ENCODE measurements at places on chromosomes 7 and 10.

DNA sequence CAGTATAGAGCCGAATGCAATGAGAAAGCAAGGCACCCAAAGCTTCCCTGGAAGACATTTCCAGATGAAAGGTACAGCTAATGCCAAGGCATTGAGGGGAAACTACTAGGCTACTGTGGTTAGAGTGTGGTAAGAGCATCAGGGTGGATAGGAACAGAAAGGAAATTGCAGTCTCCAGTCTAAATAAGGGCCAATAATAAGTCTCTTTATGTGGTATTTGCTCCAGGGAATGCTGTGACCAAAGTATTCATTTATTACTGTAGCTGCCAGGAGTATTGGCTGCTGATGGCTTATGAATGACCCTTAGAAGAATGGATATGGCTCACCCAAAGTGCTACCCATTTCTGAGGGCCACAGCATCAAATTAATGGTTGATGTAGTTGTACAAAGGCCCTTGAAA is 30.1 kb upstream of the POT1 start:
- no peak for DNase-seq

DNA sequence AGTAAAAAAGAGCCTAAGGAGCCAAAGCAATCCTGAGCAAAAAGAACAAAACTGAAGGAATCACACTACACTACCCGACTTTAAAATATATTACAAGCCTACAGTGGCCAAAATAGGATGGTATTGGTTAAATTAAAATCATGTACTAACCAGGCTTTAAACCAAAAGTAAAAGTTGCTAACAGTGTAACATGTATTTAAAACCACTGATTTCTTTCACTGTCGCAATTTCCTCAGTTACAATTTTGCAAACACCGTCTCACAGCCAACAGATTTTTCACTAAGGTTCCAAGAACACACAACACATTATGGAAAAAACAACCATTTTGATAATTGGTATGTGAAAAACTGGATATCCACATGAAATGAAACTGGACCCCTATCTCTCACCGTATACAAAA is 74.0 kb downstream of the JMJD1C start:
- DNase-seq: no peak

- no peak for DNase-seq
Measured at GRCh38 chr10:124267231-124267885, 151.4 kb downstream of the OAT start.

DNA sequence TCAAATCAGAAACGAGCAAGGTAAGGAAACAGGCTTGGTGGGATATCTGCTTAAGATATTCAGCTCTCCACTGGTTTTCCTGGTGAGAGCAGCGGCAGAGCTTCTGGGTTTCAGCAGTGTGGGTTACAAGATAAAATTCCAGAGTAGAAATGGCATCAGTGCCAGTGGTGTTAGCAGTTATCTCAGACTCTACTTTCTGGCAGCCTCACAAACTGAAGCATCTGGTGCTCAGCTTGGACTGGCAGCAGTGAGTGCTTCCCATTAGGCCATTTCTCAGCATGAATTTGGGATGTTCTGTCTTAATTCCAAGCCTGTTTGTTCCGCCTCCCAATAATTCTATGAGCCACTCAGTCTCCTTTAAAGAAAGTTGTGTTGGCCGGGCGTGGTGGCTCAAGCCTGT is 6.9 kb upstream of the GSTO2 start:
- DNase-seq: no peak

DNA sequence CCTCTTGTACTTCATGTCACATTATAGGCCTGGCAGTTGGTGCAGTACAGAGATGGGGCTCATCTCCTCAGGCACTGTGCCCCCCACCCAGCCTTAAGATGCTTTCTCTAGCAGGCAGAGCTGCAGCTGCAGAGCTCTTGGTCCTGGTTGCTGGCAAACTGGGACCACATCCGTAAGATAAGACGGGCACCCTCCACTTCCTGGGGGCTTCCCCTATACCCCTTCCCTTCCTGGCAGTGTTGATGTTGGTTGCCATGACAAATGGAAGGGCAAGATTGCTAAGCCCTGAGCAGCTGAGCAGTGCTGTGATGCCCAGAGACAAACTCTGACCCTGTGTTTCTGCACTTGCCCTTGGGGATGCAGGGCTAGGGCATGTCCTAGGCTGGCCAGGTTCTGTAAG is 103.4 kb upstream of the ANLN start:
- DNase-seq: no peak

DNA sequence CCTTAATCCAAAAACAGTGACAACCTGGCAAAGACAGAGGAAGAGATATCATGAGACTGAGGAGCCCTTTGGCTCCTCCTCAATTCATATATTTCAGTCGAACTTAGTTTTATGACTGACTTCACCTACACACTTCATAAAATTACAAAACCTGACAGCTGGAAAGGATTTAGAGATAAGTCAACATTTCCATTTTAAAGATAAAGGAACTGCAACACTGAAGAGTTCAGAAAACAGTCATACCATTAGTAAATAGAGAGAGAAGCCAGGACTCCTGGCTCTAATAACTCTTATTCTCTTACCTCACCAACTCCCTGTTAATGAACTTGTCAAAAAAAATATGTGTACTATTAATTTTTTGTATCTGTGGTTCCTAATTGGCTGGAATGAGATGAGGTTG is 141.0 kb upstream of the COL1A2 start:
- no peak for DNase-seq

GRCh38 chr7:20778063-20778721 is 8.5 kb downstream of the SP8 start:
- no peak for DNase-seq

GRCh38 chr7:78587443-78588044 is 789.0 kb downstream of the PHTF2 start:
- DNase-seq: no peak

- no peak for DNase-seq
Measured at GRCh38 chr10:96675846-96676245, 44.5 kb downstream of the PIK3AP1 start.

DNA sequence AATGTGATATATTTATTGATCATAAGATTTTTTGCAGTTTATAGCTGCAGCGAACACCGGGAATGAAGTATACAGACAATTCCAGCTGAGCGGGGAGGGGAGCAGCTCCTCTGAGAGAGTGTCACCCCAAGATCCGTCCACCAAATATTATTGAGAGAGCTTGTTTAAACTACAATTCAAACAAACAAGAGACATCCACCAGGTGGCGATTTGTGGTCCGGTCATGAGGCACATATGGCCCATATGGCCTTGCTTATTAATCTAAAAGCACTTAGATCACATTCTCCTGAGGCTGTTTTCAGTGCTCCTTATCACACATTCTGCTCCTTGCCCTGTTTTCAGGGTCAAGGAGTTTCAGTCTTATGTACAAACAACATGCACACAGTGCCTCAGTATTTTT is 83.1 kb downstream of the THSD7A start:
- DNase-seq: no peak

- no peak for DNase-seq
Measured at GRCh38 chr7:108455998-108456677, at the start of gene NRCAM. Gene NRCAM, minus strand, starts transcription at chr7:108456436. Its CDS starts 216,372 bp downstream, at chr7:108240064.

DNA sequence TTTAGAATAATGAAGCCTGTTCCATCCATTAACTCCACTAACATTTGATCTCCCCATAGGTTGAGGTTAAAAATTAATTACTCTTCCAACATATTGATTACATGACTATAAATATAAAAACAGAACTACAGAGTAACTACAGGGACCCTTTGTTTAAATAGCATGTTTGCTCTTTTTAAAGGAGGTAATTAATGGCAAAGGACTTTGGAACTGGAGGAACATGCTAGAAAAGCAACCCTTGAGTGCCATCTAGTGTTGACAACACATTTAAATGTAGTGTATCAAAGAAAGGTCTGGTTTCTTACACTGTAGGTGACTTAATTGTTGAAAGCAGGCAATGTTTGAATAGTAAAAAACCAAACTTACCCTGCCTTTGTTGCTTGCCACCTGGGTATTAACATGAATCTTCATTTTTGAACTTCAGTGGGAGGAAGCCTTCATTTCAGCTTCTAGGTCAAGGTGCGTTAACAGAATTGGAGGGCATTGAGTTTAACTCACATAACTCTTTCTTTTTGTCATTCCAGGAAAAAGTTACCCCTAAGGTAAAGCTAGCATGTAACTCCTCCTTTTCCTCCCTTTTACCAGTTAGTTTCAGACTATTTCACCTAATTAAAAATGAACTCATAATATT is 52.6 kb upstream of the CAPZA2 start:
- no peak for DNase-seq

GRCh38 chr7:95723583-95724180 is 48.7 kb upstream of the DYNC1I1 start:
- no peak for DNase-seq

DNA sequence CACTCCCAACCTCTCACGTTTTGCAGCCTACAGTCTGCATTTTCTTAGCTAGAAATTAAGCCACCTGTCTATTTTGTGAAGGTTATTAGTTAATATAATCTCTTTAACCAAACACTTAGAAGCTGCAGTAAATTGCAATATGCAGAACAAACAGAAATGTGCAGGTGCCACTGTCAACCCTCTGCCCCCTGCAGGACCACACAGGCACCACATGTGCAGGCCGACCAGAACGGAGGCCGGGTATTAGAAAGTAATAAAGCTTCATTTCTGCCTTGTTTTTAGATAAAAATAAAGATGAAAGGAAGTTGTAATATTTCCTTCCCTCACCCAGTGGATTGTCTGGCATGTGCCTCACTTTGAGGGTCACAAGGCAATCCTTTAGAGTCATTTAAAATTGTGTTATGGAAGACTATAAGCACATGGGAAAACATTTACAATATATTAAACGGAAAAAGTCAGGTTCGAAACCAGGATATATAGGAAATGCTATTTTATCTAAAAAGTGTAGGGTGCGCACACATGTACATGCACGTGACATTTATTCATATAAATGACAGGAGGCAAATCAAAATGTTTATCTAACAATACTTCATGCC is 158.2 kb downstream of the ARHGAP12 start:
- peak; percentile 32 for DNase-seq

GRCh38 chr10:29642990-29643389 is 8.2 kb upstream of the SVIL start:
- no peak for DNase-seq

GRCh38 chr10:6721964-6722615 is 142.0 kb upstream of the PRKCQ start:
- DNase-seq: no peak

DNA sequence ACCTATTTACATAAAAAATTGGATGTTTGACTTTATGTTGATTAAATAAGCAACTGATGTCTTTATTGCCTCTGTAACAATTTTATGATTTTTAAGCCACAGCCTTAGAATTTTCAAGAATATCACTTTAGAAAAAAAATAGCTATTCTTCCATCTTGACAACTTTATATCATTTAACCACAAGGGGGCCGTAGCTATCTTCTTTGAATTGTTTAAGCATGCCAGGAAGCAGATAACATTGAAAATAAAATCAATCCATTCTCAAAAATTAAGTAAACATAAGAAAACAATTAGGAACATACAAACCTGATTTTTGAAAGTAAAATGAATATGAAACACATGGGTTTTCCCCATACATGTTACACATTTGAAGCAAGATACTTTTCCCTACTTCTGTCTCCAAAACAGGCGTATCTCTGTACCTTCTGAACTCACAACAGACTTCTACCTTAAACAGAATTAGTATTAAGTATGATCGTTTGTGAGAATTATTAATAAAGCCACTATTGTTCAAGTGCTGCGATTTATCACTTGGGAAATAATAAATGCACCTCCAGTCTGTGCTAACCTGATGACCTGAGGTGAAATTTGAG is 209.0 kb downstream of the CACNA2D1 start:
- no peak for DNase-seq

GRCh38 chr10:13624630-13625029 is 37.9 kb downstream of the PRPF18 start:
- no peak for DNase-seq

DNA sequence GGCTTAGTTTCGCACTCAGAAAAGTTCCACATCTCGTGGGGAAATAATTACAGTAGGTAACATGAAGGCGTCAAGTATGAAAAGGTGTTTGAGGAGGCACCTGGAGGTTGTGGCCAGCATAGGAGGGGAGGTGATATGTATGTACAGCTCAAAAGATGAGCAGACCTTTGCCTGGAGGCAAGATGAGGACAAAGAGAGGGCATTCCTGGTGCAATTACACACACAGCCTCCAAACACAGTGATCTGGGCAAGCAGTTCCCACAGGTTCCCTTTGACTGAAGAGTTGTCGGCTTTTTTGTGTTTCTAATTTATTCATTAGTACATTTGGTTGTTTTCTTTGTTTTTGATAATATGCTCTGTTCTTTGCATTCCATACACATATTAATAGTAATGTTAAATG is 46.9 kb downstream of the CDK14 start:
- DNase-seq: no peak

GRCh38 chr7:22147868-22148267 is 202.2 kb upstream of the CDCA7L start:
- no peak for DNase-seq
